ENCODE measurements at places on chromosomes 16 and 17.

DNA sequence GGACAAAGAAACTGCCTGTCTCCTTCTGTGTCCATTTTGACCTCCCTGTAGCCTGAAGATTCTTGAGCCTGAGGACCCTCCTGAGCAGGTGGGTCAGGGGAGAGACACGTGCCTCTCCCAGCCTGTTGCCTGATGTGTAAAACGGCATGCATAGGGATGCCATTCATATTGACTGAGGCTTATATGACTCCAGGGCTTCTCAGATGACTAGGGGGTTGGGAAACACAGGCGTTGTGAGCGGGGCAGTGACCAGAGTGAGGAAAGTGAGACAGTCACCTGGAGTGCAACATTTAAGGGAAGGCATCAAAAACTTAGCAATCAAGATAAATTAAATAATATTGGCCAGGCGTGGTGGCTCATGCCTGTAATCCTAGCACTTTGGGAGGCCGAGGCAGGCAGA, 5.1 kb upstream of the SLC16A5 start:
- DNase-seq = no peak

DNA sequence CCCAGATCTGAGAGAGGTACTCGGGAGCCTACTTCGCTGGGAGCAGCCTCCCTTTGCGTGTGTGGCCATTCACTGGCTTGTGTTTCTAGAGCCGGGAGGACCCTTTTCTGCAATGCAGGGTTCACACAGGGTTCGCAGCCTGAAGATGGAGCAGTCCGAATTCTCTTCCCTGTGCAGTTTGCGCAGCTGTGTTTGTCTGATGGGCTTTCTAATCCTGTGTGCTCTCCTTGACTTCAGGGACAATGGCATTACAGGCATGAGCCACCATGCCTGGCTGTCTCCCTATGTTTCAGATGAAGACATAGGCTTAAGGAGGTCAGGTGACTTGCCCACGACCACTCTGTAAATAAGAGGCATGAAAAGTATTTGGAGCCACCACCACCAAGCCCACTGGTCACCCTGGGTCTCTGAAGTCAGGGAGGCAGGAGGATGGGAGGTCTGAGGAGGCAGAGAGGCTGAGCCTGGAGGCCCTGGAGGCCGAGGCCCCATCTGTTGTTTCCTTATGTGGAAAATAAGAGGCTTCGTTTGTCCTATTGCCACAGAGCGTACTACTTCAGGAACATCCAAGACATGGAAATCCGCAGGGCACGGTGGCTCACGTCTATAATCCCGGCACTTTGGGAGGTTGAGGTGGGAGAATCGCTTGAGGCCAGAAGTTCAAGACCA, 5.0 kb upstream of the STH start:
- DNase-seq = no peak

DNA sequence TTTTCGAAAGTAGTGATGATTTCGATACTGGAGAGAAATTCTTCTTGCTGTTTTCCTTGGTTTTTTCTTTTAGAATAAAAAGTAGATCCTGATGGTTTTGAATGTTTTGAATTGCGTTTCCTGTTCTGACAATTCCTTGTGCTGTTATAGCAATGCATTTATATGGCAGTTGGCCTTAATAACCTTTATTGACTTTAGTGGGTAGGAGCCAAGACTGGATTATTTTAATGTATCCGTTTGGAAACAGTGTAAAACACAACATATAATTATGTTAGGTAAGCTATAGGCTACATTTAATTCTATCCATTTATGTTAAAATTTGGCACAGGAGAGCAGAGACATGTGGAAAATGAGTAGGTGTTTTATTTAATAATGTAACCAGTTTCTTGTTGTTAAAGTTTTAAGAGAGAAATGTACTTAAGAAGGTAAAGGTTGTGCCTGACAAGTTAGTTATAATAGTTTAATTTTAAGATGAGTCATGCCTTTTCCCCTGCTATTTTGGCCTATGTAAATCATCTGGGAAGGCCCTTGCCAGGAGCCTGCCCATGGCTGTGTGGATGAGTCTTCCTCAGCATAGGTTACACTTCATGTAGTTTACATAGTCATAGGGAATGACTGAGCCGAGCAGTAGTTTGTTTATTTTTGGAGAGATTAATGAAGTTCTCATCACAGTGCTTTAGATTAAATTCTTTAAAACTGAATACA, 189.9 kb downstream of the FTO start:
- DNase-seq = peak; percentile 84

- peak; percentile 21 for DNase-seq
Observed at GRCh38 chr16:83215406-83216001, 588.7 kb downstream of the CDH13 start.

DNA sequence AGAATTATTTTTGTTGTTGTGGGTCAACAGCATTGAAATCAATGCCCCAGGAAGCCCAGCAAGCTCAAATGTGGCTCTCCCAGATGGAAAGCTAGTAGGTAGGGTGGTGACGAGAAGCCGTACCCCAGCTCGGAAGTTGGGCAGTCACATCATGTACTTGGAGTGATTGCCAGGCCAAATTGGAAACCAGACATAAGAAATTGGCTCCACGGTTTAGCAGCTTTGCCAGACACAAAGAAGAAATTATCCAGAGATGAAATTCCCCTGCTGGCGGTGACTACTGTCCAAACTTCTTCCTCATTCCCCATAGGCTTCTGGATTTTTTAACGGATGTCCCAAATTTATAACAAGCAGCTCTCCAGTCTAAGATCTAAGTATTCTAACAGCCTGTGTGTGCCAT, 95.9 kb downstream of the OR1D5 start:
- no peak for DNase-seq

GRCh38 chr16:81487301-81487720, 42.7 kb downstream of the CMIP start:
- no peak for DNase-seq

DNA sequence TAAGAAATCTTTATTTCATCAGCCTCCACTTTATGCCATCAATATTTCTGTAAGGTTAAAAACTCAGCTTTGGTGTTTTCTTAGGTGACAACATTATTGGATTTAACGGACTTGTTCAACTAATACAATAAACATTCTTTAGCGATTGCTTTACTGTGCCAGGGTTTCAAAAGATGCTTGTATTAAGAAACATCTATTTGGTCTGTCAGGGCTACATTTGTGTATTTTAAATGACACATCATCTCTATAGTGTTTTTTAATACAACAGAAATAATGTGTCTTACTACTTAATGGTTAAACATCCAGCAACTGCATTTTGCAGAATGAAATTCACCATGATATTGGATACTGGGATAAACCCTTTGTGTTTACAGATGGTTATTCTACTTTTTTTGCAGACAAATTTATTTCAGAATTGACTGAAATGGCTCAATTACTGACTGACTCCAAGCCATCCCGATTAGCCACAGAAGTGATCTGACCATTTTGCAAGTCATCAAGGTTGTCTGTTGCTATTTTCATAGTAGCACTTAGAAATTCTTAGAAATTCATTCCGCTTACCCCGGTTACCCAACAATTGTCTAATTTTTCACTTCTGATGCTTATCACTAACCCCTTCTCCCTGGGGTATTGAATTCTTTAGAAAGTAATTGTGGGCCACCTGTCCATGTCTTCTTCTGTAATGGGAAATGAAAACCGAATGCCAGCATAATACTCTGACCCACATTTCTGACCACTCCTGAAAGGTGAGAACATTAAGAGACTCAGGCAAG, 63.7 kb downstream of the HS3ST3A1 start:
- no peak for DNase-seq

- DNase-seq = no peak
Observed at GRCh38 chr17:40158438-40159013, 18.2 kb downstream of the CASC3 start.

- DNase-seq = no peak
Observed at GRCh38 chr17:36935671-36936454, 1.4 kb upstream of the LHX1 start.

- no peak for DNase-seq
Observed at GRCh38 chr17:31916491-31917064, 15.1 kb upstream of the UTP6 start.

DNA sequence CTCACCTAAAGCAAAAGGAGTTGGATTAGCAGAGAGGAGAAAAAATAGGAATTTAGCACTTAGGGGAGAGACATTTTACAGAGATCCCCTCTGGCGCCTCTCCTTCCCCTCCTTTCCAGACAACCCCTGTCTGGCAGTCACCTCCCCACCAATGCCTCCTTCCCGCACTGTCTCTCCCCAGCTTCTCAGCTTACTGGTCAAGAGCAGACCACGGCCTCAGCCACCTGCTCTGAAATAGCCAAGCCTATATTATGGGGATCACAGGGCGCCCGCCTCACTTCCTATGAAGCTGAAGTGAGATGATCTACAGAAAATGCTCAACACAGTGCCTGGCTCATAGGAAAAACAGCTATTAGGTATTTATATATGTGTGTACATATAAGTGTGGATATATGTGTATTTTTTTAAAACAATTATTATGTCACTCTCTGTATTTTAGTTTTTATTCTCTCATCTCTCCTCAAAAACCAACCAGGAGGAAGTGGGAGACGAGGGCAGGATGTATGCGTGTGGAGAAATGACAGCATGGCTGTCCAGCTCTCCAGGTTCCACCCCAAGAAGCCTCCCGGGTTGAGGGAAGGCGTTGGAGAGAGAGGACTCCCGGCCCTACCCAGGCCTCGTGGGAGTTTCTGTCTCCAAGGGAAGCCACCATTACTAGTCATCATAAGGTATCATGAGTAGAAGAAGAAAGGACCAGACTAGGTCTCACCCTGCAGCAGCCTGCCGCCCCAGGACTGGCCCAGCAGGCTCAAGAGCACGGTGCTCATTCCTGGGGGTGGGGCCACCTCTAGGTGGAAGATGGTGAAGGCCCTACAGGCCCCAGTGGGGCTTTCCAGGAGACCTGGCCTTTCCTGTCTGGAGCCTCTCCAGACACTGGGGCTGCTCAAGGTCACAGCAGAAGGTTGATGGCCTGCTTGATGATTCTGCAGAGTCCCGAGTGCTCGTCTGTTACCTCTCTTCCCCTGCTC, 27.2 kb downstream of the MAP3K14 start:
- DNase-seq = no peak

GRCh38 chr17:40358323-40359038, 6.1 kb downstream of the GJD3 start:
- peak; percentile 74 for DNase-seq

GRCh38 chr16:8849411-8850011, 19.3 kb downstream of the CARHSP1 start:
- DNase-seq = no peak

- no peak for DNase-seq
Observed at GRCh38 chr17:56897646-56898424, 16.0 kb downstream of the TRIM25 start.

DNA sequence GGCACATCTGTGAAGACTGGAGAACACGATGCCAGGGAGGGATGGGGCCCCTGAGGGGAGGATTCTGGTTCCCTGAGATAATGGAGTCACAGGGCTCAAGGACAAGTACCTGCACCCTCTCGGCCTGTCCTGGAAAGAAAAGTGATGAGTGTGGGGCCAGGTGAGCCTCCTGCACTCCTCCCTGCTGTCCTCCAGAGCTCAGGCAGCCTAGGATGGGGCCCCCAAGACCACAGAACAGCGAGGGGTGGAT, 101.3 kb upstream of the TNRC6C start:
- no peak for DNase-seq

- no peak for DNase-seq
Observed at GRCh38 chr16:11134722-11135463, 121.1 kb downstream of the SOCS1 start.

GRCh38 chr17:43634591-43635125, 27.1 kb downstream of the MEOX1 start:
- no peak for DNase-seq

DNA sequence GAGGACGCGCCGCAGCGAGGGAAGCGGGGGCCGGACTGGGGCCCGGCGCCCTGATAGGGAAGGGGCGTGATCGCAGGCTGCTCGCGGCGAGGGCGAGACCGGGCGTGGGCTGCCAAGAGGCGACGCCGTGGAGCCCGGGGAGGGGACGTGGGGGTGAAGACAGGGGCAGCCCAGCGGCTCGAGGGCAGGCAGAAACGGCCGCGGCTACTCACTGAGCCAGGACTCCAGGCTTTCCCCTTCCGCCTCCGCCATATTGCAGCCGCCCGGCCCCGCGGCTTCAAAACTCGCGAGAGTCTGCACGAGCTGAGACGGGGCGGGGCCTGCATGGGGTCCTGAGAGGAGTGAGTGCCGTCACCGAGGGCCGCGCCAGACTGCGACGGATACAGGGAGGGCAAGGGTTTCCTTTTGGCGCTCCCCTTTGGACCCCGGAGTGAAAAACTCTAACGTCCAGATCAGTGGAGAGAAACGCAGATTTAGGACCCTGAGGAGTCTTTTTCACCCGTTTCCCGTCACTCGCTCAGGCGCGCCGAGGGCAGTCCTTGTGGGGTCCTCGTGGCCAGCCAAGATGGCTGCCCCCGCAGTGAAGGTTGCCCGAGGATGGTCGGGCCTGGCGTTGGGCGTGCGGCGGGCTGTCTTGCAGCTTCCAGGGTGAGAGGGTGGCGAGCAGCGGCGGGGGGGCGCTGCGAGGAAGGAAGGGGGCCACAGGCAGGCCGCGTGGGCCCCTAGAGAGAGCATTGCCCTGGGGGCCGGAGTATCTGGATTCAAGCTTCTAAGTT, at the start of the genes GGA3 and MRPS7:
TSS of gene GGA3 (minus strand) at position 271 of the 776 bp plus-strand sequence. CDS start at position 252, 19 bp downstream.
TSS of gene MRPS7 (plus strand) at position 544 of the 776 bp plus-strand sequence. CDS start at position 566, 22 bp downstream.
- DNase-seq = peak; percentile 94

- DNase-seq = no peak
Observed at GRCh38 chr16:24007391-24007790, 171.6 kb downstream of the PRKCB start.

DNA sequence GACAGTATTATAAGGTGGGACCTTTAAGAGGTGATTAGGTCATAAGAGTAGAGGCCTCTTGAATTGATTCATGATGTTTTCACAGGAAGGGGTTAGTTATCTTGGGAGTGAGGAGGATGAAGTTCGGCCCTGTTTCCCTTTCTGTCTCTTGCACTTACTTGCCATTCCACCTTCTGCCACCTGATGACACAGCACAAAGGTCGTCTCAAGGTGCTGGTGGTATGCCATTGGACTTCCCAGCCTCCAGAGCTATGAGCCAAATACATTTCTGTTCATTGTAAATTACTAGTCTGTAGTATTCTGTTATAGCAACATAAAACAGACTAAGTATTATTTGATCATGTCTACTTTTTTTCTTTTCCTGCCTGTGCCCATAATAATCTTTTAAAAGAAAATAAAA, 23.5 kb downstream of the CHD9 start:
- DNase-seq = no peak

- DNase-seq = no peak
Observed at GRCh38 chr17:50687200-50688066, 20.3 kb downstream of the ANKRD40 start.
